EH (cell line): ENCODE measurements at places on chromosomes 1 and 21.
A peak's percentile ranks its signal among the peaks of the same experiment; 100 is the strongest.

DNA sequence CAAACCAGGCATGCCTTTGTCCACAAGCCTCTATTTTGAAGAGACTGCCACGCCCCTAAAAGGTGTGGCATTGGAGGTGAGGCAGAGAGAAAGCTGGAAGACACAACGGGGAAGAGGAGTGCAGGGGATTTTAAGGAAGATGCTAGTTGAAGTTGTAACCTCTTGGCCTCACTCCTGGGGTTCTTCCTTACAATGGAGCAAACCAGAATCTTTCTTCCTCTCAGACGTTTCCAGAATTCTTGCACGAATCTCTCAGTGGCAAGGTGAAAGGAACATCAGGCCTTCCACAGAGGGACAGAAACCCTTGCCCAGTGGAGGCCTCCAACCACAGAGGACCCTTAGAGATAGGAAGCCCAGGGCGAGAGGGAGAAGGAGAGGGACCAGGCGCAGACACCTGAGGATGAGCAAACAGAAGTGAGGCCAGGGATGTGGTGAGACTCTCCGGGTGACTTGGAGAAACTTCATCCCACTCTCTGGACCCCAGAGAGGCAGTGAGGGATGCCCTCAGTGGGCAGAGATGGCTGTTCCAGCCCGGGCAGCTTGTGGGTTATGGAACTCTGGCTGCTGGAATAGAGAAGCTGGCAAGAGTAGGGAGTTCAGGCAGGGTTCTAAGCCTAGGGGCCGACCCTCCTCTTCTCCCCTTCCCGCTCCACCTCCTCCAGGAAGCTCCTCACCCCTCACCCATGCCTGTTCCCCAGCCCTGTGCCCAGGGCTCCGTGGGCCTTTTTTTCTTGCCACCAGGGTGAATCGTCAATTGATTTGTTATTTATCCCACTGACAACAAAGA lies 136.8 kb upstream of the RUNX3 start:
- no peak for DNase-seq

GRCh38 chr1:235567812-235568503 lies 63.7 kb upstream of the B3GALNT2 start:
- DNase-seq = no peak

DNA sequence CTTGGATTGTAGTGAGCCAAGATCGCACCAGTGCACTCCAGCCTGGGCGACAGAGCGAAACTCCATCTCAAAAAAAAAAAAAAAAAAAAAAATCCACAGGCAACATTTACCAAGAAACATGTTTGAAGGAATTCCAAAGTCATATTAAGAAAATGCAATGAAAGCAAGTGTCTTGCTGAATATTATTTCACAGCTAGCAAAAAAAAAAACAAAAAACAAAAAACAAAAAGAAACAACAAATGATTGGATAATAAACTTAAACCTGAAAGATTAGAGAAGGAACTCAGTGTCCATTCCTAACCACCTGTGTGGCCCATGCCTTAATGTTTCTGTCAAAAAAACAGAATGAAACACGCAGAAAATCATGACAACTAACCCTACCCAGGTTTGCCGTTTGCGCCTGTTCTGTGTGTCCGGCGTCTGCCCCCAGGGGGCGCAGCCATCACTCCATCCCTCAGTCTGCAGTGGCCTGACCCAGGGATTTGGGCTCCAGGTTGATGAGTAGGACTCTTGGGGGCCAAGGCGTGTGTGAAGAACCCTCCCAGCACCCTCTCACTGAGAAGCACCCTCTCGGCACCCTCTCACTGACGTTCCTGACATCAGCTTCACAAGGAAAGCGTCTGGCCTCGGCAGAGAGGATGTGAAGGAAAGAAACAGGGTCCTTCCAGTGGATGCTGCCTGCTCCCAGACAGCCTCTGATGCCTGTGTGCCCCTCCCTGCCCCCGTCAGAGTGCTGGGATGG lies 19.2 kb upstream of the PTTG1IP start:
- peak; percentile 45 for DNase-seq

DNA sequence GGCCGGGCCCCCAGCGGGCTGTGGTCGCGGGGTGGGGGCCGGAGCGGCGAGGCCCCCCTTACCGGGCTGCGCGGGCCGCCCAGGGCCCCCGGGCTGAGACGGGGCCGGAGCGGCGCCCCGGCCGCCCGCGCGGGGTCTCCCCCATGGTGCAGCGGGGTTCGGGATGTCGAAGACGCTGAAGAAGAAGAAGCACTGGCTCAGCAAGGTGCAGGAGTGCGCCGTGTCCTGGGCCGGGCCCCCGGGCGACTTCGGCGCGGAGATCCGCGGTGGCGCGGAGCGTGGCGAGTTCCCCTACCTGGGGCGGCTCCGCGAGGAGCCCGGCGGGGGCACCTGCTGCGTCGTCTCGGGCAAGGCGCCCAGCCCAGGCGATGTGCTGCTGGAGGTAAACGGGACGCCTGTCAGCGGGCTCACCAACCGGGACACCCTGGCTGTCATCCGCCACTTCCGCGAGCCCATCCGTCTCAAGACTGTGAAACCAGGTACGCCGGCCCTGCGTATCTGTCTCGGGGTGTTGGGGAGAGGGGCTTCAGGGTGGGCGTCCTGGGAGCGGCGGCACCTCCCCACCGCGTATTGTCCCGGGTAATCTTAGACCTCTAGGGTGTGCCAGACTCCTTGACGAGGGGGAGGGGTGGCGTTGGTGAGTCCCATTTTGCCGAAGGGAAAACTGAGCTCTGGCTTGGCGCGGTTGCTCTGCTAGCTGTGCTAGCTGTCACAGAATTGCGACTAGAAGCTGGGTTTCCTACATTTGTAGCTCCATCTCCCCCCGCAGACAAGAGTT lies 745 bp downstream of the MAGI3 start:
- peak; percentile 31 for DNase-seq

DNA sequence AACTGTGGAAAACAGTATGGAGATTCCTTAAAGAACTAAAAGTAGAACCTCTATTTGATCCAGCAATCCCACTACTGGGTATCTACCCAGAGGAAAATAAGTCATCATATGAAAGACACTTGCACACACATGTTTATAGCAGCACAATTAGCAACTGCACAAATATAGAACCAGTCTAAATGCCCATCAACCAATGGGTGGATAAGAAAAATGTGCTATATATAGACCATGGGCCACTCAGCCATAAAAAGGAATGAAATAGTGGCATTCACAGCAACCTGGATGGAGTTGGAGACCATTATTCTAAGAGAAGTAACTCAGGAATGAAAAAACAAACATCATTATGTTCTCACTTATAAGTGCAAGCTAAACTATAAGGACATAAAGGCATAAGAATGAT lies 105.0 kb upstream of the PGBD5 start:
- no peak for DNase-seq

- DNase-seq = peak; percentile 94
These were observed 60.1 kb downstream of the KIAA0040 start for GRCh38 chr1:175132436-175132835.

GRCh38 chr1:9309991-9310390 lies 17.3 kb downstream of the SPSB1 start:
- DNase-seq = no peak
